AG10803 (cell line): ENCODE measurements at places on chromosomes 5 and 9.
A peak's percentile ranks its signal among the peaks of the same experiment; 100 is the strongest.

DNA sequence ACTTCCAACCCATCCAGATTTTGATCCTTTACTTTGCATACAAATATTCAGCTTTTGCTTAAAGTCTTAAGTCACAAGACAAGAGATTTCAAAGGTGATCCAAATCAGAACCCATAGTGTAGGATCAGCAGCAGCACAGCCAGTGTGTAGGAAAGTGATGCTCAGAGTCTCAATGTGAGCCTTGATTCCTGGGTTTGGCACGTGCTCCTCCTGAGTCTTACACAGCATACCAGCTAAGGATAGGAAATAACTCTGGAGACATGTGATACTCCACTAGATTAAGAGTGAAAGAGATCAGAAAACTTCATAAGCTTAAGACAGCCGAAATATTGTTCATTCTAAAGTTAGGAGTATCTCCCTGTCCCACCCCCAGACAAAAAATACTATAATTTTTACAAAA lies 344.9 kb downstream of the SEMA5A start:
- DNase-seq: no peak

DNA sequence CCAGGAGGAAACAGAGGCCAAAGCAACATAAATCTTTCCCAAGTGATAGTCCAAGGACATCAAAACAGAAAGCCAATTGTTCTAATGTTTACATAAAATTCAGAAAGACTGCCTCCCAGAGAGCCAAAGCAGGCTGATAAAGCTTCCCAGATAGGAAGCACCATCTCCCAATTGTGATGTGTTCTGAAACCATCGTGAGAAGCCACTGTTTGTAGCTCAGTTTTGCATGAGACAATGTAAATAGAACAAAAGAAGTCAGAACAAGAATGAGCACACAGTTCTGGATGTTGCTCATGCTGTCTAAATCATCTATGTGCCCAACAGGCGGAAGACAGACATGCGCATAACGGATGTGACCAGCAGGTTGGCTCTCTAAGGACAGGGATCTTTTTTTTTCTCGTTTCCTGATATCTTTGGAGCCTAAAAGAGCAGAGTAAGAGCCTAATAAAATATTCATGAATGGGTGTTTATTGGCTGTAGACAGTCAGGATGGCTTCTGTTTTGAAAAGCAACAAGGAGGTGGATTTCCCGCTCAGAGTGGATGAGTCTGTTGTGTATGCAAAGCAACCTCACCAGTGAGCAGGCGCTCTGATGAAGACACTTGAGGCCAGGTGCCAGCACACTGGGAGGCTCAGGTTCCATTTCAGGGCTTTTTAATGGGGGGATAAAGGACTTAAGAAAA lies 113.6 kb downstream of the GNA14 start:
- no peak for DNase-seq

DNA sequence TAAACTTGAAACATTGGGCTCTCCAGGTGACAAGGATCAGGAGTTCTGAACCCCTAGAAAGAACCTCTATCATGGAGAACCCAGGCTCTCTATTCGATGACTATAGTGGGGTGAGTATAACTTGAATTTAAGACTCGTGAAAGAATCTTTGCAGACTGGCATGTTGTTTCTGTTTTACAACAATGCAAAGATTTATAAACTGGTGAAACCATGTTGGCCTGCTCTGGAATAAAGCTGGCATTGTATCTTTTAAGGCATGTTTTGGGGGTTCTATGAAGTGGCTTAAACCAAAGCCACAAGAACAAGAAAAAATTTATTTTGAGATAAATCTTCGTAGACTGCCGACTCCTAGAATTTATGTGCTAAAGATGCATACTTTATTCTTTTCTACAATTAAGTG lies 9.8 kb upstream of the GDNF start:
- peak; percentile 29 for DNase-seq

DNA sequence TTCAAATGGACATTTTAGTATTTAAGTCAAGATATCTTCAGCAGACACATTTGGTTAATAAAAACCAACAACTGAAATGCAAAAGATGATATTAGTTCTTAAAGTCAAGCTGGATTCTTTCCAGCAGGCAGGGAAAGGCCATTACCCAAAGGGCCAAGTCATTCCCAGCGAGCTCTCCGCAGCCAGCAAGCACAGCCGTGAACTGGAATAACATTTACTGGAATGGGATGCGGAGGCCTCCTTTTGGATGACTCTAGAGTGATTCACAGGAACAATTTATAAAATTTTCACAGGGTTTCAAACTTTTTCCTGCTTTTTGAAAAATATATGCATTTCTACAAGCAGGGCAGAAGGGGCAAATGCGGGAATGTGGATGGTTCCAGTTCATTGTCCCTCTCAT lies 76.6 kb upstream of the DAB2 start:
- peak; percentile 93 for DNase-seq

DNA sequence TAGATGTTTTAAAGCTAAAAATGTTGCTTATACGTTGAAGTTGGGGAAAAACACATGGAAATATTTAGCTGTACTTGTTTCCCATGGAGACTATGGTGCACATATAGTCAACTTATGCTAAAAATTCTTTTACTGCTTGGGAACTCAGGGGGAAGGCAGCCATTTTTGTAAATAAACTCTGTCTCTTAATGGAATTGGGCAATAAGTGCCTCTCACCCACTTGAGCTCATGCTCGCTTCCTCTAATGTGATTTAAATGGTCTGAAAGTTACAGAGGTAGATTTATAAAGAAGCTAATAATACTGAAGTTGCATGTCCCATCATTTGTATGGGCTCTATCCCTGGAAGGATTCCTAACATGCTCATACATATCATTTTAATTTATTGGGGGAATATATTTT lies 523.8 kb downstream of the RASEF start:
- DNase-seq: no peak

DNA sequence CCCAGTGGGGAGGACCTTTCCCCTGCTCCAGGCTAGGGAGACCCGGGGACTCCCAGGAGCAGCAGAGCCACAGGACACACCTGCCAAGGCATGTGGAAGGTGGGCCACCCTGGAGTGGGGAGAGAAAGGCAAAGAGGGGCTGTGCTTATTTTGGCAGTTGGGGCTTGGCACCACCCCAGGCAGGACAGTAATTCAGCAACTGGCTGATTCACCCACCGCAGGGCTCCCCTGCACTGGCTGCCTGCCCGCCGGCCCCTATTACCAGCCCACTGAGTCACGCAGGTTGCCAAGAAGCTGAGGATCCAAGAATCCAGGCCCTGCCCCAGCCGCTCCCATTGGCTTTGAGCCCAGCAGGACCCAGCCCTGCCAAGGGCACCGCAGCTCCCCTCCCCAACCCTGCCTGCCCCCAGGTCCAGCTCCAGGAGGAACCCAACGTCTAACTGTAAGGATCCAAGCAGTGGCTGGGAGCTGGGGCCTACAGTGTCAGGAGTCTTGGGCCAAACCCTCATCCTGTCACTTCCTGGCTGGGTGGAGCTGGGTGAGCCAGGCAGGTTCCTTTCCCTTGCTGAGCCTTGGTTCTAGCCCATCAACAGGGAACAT lies 14.2 kb upstream of the RALGDS start:
- peak; percentile 88 for DNase-seq

DNA sequence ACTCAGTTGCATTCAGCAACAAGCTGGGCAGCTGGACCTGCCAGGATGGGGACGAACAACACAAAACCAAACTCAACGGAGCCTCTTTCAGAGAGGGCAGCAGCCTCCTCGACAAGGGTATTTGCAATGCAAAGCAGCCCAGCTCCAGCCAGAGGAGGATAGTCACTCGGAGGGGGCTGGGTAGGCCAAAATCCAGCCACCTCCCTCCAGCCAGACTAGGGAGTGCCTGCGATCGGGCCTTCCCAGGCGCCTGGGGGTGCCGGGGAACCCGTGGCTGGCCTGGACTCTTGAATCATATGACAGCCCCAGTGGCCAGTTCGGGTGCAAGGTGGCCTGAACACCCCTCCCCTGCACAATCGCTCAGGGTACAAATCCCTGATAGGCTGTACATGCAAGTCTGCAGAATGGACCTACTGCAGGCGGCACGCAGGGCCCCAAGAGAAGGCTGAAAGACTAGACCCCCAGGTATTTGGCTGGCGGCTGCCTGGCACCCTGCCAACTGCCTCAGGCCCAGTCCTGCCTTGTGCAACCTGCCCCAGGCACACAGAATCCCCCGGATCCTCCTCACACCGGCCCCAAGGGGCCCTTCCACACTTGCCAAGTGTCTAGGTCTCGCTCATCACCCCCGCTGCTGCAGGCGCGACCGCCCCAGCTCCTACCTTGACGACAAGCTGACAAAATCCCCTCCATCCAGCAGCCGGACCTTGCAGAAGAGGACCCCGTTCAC lies 1.3 kb downstream of the EEIG1 start:
- peak; percentile 51 for DNase-seq

DNA sequence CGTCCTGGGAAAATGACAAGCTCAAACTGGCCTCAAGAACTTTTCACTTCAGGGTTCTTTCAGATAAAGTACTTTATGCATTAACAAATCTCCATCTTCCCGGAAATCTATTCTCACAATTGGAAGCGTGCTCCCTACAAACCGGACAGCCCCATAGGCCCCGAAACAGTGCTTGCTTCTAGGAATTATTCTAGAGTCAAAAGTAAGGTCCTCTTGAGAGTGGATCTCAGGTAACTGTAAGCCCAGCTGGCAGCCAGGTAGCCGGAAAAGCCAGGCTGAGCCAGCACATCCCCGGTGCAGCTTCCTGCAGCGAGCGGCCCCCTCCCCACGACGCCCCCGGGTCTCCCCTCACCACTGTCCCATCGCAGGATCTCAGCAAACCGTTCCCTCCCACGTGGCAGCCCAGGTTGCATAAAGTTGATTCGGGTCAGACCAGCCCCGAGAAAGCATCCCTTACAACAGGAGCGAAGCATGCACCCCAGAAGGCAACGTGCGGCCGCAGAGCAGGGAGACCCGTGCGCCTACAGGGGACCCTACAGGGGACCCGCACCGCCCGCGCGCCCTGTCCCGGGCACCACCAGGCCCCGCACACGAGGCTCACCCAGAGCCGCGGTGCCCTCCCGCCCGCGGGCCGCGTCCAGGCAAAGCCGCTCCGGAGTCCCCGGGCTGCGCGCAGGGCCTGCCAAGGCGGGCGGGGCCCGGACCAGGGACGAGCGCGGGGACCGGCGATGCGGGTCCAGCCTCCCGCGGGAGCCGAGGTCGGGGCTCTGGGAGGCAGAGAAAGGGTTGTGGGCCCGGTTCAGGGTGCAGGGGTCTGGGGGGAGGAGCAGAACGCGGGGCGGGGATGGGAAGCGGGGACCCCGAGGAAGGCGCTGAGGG lies 920 bp downstream of the LPCAT1 start:
- no peak for DNase-seq

DNA sequence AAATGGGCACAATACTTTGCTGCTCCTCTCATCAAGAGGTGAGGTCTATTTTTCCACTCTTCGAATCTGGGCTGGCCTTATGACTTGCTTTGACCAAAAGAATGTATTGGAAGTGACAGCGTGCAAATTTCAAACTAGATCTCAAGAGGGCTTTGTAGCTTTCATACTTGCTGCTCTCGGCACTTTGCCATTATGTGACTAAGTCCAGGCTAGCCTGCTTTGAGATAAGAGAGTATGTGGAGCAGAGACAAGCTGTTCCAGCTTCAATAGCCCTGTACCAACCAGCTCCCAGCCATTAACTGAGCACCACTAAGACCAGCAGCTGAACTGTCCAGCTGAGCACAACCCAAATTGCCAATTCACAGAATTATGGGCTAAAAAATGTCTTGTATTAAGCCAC lies 124.6 kb downstream of the ACER2 start:
- no peak for DNase-seq

GRCh38 chr9:78301466-78301865 lies 4.5 kb downstream of the PSAT1 start:
- DNase-seq: no peak

GRCh38 chr9:91186632-91187108 lies 175.0 kb downstream of the AUH start:
- DNase-seq: no peak

DNA sequence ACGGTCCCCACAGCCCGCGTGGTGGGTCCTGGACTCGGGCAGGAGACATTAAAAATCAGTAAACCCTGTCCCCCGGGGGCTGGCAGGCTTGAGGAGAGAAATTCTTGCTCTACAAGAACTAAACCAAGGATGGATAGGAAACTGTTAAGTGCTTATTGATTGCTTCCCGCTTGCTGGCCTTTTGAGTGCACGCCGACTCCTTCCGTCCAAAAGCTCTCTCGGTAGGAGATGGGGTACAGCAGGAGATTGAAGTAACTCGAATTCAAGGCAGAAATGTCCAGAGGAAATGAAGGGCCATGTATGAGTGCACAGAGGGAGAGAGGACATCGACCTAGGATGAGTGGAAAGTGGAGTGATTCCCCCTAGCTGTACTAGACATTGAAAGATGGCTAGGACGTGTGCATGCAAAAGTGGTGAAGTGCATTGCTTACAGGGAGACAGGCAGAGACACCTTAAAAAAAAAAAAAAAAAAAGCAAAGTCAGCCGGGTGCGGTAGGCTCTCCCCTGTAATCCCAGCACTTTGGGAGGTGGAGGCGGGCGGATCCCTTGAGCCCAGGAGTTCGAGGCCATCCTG lies 923 bp downstream of the RECK start:
- DNase-seq: no peak

- DNase-seq: peak; percentile 88
Measured at GRCh38 chr5:84249918-84250630, 134.6 kb downstream of the EDIL3 start.

- no peak for DNase-seq
Measured at GRCh38 chr9:4739587-4740387, 1.2 kb downstream of the AK3 start.

- DNase-seq: peak; percentile 80
Measured at GRCh38 chr5:72366324-72366976, 46.3 kb downstream of the PTCD2 start.

DNA sequence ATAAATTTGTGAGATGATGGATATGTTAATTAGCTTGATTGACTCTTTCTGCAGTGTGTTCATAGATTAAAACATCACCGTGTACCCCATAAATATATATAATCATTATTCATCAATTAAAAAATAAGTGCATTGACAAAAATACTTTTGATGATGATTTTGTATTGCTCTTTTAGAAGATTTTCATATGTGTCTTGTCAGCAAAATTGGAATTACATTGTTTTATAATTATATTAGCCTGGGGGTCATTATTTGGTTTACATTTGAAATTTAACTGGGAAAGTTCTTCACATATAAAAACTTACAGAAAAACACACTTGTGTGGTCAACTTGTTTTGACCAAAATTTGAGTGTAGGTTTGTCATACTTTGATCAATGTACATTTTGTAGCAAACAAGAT lies 614.6 kb upstream of the ITGA1 start:
- DNase-seq: no peak

GRCh38 chr5:172008689-172009141 lies 2.3 kb upstream of the FBXW11 start:
- peak; percentile 14 for DNase-seq

- no peak for DNase-seq
Measured at GRCh38 chr9:79671558-79671957, 99.8 kb downstream of the TLE4 start.
